DND-41 (cell line): ENCODE measurements at places on chromosomes 7 and 10.
A peak's percentile ranks its signal among the peaks of the same experiment; 100 is the strongest.

DNA sequence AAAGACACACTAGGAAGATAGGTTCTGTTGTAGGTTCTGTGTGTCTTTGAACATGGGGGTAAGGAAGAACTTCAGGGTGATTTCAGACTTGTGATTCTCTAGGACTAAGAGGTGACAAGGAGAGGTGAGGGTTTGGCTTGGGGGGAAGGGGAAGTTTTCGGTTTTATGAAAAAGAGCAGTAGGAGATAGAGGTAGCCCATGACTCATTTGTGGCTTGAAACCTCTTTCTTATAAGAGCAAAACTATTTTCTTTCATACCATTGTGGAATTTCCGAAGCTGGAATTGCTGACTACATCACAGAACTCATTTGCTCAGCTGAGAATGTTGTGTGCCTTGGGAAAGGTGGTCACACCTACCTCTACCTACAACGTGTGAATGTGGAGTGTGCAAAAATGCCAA, 39.6 kb upstream of the IKZF1 start:
- no peak for DNase-seq

GRCh38 chr10:1977461-1977860, 240.1 kb upstream of the ADARB2 start:
- no peak for DNase-seq

GRCh38 chr10:68303849-68304412, 27.9 kb upstream of the HNRNPH3 start:
- no peak for DNase-seq

- peak; percentile 13 for DNase-seq
These were observed 24.4 kb upstream of the ASAH2 start for GRCh38 chr10:50275650-50276235.

- DNase-seq, result no peak
These were observed 40.1 kb downstream of the PARP12 start for GRCh38 chr7:140022582-140023211.

DNA sequence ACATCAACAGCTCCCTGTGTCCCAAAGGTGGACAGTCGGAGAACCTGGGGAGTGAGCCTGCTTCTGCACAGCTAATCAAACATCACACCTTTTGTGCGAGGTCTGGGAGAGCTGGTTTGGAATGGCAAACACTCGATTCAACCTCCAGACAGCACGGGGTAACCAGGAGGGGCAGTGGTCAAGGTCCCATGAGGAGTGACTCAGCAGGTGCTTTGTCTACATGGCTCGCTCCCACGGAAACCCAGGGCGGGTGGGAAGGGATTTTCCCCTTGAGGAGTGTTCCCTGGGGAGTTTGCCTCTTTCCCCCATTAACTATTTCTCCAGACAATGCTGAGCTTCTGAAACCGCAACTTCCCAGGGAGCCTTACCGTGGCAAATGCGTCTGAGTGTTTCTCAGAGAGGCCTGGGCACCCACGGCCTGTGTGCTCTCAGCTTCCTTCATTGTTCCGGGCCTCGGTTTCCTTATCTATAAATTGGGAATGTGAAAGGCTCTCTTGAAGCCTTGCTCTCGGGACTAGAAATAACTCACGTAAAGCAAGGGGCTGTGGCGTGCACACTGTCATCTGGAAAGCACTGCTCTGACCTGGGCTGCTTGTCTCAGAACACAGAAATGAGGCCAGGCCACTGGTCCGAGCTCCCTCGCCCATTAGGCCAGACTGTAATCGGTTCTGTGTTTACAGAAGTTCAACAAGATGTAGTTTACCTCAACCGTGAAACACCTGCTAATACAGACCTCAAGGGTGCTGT, 14.0 kb upstream of the GTPBP4 start:
- DNase-seq, result no peak
